ENCODE measurements at places on chromosomes 12 and 14. TPM values are rescaled to one million over a fixed set of nuclear protein-coding genes. Genes with fewer than 3 reads are reported as not detected.

LIN7A gene
- total RNA-seq, result 0.27 TPM

CCDC175 gene
- not detected for total RNA-seq

WSCD2 gene
- 0.78 TPM for total RNA-seq

KRT3 gene
- not detected for total RNA-seq

TMED10 gene
- 216 TPM for total RNA-seq

CRACR2A gene
- total RNA-seq, result 59.8 TPM

LGMN gene
- 6.1 TPM for total RNA-seq

FAM90A1 gene
- not detected for total RNA-seq

CYP27B1 gene
- total RNA-seq, result 1.7 TPM

PLEKHG7 gene
- 0.63 TPM for total RNA-seq

ZFP36L1 gene
- total RNA-seq, result 167 TPM

TGM1 gene
- 4.9 TPM for total RNA-seq

KRT76 gene
- total RNA-seq, result not detected

SETD1B gene
- total RNA-seq, result 55.1 TPM

GYS2 gene
- total RNA-seq, result not detected

UNC79 gene
- not detected for total RNA-seq

TAC3 gene
- not detected for total RNA-seq

OTUB2 gene
- total RNA-seq, result not detected

RNASE7 gene
- total RNA-seq, result not detected

DNA sequence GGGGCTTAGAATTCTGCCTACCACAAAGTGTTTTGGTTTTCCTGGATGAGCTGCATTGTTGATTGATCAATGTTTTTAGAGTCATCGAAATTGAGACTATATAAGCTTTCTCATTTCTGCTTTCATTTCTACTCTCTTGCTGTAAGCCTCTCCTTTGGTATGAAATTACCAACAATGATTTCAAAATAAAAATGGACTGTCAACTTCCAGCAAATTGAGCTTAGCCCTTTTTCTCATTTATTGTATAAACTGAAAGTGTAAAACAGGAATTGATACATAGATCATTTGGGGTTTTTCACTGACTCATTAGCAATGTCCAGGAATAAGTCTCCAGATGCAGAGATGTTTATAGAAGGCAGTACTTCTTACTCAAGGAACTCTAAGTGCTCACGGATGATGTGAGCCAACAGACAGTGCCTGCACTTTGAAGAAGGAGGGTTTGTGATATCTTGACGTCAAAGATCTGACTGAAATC lies 20.0 kb upstream of the PCNX1 start:
- DNase-seq, result no peak

GRCh38 chr12:5171701-5172100 lies 128.0 kb downstream of the KCNA5 start:
- DNase-seq, result no peak

DNA sequence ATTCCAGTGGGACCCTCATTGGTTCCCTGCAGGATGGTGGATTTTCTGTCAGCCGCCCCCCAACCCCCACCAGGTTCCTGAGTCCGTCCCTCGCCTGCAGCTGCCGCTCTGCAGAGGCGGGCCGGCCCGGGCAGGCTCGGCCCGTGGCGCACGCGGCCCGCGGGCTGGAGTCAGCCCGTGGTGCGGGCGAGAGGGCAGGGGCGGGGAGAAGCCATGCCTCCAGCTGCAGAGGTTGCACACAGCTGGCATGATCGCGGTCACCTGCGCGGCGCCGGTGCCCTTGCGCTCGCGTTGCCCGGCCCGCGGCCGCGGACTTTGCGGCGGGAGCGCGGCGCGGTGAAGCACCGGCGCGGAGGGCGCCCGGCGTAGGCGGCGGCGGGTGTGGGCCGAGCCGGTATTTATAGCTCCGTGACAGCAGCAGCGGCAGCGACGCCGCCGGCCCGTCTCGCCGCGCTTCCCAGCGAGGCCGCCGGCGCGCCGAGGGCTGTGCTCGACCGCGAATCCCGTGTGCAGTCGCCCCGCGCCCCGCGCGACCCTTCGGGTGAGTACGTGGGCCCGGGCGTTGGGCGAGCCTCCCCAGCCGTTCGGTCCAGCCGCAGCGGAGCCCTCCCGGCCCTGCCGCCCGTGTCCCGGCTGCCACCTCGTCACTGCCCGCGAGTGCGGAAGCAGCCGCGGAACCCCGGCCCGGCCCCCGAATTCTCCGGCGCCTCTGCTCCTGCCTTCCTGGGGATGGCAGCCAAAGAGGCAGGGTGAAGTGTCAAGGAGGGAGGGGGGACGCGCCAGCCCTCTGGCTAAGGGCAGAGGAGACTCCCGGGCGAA lies at the start of gene TMEM117:
TSS of gene TMEM117 (plus strand) at position 426 of the 819 bp plus-strand sequence.
- peak; percentile 62 for DNase-seq

- no peak for DNase-seq
Observed at GRCh38 chr14:104805326-104805678, 4.4 kb downstream of the ZBTB42 start.

DNA sequence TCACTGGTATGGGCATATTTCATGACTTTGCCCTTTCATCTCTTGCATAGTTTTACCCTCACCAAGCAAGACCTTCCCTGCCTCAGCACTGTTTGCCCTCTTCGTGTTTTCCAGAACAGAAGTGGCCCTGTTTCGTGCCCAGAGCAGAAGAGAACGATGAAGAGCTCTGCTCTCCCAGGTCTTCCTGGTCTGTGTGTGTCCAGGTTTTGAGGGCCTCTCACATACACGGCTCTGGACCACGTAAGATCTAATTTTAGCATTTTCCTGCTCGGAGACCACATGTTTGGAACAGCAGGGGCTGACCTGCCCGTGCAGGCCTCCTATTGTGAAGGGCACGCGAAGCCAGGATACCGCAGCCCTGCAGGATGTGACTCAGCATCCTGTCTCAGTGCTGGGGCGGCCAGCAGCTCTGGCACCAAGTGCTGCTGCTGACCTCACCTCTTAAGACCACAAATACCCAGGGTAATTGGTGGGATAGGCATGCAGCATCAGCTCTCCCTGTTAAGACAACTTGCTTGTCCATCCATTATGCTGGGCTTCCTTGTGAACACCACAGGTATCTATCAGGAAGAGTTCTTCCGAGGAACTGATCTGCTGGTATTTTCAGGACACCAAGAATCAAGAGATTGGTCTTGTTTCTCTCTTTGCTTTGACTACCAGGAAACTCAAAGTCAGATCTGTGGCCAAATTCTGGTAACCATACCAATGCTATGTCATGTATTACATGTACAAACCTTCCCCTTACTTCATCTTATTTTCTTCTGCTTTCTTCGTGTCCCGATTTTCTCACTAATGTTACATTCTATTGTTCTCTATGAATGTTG lies 19.0 kb downstream of the SSH1 start:
- DNase-seq, result peak; percentile 83

- DNase-seq, result no peak
Observed at GRCh38 chr12:8054816-8055215, 11.3 kb downstream of the C3AR1 start.

- no peak for DNase-seq
Observed at GRCh38 chr12:124558313-124558712, 9.1 kb downstream of the NCOR2 start.

- no peak for DNase-seq
Observed at GRCh38 chr14:66739826-66740225, 231.9 kb downstream of the GPHN start.

- no peak for DNase-seq
Observed at GRCh38 chr14:27012641-27013040, 414.8 kb upstream of the NOVA1 start.

DNA sequence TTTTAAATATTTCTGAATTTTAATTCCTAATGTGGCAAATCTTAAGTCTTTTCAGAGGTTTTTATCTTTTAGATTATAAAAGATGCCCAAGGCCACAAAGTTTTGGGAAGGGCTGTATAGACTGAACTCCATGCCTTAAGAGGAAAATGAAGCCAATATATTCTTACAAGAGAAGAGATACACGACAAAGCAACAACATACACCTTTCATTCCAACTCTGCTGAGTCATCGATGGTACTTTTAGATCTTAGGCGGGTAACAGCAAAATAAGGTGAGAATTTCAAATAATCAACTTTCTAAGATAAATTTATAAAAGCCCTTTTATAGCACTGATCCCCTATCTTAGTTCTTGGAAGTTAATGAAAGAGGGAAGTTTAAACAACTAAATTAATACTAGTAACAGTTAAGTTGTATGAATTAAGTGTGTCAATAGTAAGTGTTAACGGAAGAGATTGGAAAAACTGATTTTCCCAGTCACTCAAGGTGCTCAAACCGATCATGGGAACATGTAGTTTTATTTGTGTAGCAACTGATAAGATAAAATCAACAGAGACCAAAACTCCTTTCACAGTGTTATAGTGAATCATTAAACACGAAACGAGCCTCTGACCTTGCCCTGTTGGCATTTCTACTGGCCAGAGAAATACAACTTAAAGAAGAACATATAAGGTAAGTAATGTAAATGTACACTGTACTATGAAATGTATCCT lies 18.8 kb upstream of the PIK3C2G start:
- DNase-seq, result no peak

GRCh38 chr12:12951504-12951903 lies 466 bp downstream of the GPRC5D start:
- DNase-seq, result no peak

GRCh38 chr14:61368114-61368710 lies 46.8 kb downstream of the PRKCH start:
- DNase-seq, result no peak

DNA sequence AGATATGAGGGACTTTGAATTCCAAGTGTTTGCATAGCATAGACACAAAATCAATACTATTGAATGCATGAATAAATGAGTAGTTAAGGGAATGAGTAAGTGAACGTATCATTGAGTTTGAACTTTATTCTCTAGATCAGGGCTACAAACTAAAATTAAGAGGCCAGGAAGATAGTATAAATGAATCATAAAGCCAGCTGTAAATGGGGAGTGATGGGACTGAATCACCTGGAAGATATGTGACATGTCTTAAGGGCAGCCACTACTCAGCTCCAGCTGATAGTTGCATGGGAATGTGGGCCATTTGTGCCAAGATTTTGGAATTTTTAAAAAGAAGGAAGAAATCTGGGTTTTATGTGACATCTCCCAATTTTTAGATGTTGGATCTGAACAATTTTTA lies 229.9 kb downstream of the AKAP6 start:
- no peak for DNase-seq

- peak; percentile 84 for DNase-seq
Observed at GRCh38 chr12:52082988-52083637, 3.6 kb downstream of the SMIM41 start.

GRCh38 chr14:34843011-34843554 lies 32.1 kb downstream of the BAZ1A start:
- peak; percentile 29 for DNase-seq

DNA sequence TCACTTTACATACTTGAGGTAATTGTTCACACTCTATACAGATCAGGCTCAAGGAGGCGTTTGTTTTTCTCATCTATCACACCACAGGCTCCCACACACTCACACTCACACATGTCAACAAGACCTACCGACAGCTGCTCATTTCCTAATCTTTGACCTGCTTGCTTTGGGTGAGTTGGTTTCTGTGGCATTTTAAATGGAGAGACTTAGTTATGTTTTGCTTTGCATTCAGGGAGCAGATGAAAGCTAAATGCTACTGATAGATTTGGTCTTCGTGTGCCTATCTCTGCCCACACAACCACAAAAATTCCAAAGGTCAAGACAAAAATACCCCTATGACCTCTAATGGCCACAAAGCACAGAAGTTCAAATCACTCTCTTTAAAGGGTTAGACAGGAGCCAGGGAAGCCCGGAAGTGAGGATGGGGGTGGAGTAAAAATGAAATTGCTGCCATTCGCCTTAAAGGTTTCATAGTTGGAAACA lies 203.5 kb upstream of the G2E3 start:
- DNase-seq, result no peak

GRCh38 chr14:50085570-50086320 lies 30.6 kb downstream of the VCPKMT start:
- peak; percentile 70 for DNase-seq

GRCh38 chr12:45621703-45622102 lies 107.8 kb upstream of the ARID2 start:
- no peak for DNase-seq

DNA sequence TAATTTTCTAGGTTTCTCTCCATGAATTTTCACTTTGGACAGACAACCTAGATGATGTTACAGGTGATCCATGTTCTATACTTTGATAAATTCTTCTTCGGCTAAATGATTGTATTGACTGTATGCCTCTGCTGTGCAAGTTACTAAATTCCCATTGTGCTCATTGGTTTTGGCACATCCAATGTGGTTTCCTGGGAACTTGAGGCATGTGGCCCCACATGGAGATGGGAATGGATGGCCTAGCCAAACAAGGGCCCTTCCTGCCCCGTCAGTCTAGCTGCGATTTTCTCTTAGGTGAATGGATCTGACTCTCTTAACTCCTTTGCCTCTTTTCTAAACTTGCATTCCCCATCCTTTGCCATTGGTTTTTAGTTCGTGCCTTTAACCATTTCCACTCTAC lies 186.2 kb downstream of the PELI2 start:
- no peak for DNase-seq

Data from natural killer cell (primary cell).